ENCODE measurements at places on chromosomes 5 and 9.

DNA sequence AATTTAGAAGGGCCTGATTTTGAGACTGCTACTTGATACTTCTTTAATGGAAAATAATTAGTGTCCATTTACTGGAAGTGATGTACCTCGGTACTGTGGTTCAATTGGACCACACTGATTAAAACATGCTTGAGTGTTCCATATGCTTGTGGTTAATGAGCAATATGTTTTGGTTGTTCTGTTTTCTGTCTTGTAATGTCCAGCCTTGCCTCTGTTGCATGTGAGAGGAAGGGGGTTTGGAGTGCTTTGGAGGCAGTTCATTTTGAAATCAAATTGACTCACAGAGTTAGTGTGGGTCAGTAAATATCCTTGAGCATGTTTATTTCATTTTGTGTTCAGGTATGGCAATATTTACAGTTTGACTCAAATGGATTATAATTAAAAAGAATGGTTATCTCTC lies 334.4 kb downstream of the ARHGEF28 start:
- DNase-seq, result no peak

DNA sequence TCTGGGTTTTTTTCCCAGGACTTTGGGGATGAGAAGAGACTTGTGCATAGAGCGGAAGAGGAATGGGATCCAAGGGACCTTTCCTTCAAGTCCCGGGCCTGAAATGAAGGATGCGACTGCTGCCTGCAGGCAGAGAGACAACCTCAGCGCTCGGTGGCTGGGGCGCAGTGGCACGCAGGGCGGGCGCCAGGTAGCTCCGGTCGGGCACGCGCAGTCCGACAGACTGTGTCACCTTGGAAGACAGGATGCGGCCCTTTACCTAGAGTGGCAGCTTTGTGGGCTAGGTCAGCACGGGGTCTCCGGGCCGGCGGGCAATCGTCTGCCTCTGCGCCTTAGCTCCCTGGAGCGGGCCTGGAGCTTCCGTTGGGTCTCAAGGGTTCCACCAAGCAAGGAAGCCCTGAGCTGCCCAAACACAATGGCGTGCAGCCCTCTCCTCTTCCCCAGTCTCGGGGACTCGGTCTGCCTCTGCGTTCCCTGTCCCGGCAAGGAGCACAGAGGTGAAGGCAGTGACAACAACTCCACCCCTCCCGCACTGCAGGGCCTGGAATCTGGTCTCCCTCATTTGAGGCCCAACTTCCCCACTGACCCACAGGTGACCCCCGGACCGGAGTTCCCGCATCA lies 6.0 kb downstream of the BARX1 start:
- no peak for DNase-seq

- no peak for DNase-seq
These were observed 194.7 kb downstream of the SPATA31D1 start for GRCh38 chr9:82183181-82183860.

GRCh38 chr5:111930905-111931461 lies 174.0 kb upstream of the NREP start:
- no peak for DNase-seq

- DNase-seq, result no peak
These were observed 202.0 kb upstream of the NR3C1 start for GRCh38 chr5:143605403-143606005.

Measured in SW 1271 (cell line).